Eye (tissue), 1 donor: ENCODE measurements at places on chromosomes 11 and 22.
A peak's percentile ranks its signal among the peaks of the same experiment; 100 is the strongest.

DNA sequence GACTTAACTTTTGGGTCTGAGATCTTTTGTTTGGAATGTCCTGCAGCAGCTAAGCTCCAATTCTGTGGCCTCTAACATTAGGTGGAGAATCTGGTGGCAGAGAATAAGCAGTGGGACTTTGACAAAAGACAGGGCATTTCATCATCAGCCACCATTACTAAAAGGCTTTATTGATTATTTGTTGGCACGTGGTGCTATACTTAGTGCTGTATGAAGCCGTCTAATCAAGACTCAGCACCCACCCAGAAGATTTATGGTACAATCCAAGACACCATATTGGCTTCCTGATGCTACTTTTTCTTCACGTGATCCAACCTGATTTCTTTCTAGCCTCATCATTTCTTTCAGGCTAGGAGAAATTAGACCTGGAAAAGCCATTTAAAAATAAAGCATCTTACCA, 80.7 kb upstream of the GRAMD1B start:
- no peak for DNase-seq

DNA sequence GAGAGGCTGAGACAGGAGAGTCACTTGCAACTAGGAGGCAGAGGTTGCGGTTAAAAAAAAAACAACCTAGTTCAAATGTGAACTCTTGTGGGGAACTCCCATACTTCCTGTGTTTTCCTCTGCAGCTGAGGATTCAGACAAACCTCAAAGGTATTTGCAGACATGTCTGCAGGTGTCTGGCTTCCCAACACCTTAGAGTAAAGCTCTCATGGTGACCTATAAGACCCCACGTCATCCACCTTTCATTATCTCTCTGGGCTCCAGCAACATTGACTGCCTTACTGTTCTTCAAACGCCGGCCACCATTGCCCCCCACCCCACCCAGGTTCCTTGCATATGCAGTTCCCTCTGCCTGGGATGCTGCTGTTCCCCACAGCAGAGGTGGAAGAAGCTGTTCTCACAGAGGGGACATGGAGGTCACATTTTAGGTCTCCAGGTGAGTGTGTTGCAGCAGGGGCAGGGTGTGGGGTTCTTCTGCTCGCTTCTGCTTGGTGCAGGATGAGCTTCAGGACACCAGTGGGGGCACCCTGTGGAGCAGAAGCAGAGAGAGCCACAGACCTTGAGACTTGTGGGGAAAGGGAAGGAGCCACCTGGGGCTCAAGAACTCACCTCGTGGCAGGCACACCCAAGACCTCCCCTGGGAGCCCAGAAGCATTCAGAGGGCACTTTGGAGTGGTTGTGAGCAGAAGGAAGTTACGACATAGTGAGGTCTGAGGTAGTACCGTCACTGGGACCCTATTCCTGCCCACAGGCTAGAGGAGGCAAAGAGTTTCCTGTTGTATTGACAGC, 203.2 kb downstream of the CSNK2A3 start:
- no peak for DNase-seq

DNA sequence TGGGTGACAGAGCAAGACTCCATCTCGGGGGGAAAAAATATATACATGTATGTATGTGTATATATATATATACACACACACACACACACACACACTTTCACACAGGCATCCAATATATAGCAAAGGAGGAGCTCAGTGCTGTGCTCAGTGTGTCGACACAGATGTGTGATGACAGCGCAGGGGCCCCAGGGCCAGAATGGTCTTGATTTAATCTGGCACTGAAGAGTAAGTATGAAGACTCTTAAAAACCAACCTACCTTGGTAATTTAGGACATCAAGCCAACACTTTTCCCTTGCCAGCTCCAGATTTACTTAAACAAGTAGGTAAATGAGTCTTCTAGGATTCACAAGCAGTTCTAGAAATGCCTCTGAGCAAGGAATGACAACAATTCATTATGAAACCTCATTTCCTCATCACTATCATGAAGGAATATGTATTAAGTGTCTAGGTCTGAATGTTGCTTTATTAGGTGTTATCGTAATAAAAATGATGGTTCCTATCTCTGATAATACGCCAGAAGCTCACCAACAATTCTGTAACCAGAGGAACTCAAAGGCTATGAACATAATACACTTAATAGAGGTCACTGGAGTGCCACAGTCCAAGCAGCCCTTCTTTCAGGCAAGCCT, 71.5 kb downstream of the SGSM3 start:
- DNase-seq = no peak

DNA sequence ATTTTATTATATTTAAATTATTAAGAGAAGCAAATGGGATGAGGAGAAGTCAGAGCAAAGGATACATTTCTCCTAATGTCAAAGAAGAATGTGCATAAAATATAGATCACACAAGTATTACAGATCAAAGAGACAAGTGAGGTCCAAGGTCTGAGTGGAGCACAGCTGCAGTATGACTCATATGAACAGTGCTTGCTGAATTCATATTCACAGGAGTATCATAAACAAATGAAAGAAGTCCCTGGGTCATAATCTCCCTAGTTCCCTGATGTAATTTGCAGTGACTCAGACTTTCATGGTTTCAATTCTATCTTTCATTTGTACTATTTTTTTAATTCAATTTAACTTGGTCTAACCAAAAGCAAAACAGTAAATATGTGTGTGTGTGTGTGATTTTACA, 499.0 kb upstream of the CCDC179 start:
- peak; percentile 37 for DNase-seq

GRCh38 chr11:36009473-36009872, 65.6 kb downstream of the LDLRAD3 start:
- DNase-seq = no peak
